ENCODE measurements at places on chromosomes 3 and 15.

DNA sequence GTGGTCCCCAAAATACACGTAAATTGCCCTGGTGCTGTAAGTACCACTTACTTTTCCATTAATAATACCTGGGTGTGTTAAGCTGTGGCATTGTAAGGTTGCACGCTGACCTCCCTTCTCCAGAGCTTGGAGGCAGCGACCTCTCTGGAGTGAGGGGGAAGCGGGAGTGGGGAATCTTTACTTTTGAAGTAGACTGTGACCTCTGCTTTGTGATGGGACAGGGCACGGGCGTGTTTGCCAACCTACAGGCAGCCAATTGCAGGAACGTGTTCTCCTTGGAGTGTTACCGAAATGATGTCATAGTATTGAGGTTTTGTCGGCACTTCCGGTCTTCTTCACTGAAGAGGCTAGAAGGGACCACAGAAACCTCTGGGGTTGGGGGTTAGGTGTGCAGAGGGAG, 227.3 kb upstream of the C2CD4B start:
- no peak for DNase-seq

DNA sequence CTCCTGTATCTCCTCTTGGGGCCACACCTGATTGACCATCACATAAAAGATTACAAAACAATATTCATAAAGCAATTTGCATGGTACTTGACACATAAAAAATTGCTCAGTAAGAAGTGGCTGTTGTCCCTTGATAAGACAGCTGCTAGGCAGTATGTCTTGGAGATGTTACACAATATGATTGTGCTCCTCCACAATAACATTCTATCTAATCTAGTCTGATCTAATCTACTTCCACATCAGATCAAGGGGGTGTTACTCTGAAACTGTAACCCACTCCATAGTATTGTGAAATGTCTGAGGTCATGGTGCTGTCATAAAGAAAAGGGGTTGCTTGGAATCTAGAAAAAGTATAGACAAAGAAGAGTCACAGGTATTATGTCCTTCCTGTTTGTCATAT, 23.4 kb upstream of the AQP9 start:
- DNase-seq = no peak

DNA sequence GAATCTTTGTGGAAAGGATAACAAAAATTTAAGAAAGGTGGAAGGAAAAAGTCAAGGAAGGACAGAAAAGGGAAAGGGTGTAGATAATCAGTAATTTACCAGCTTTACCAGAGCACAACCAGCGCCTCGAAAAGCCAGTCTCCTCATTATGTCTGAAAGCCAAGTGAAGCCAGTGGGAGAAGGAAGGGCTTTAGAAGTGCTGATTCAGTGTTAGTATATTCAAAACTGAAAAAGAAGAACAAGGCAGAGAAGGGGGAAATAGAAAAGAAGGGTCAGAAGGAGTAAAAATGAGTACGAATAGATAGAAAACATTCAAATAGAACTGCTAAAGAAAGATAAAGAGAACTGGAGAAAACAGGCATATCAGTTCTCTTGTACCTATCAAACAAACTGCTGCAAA, 4.1 kb downstream of the PBRM1 start:
- DNase-seq = no peak

DNA sequence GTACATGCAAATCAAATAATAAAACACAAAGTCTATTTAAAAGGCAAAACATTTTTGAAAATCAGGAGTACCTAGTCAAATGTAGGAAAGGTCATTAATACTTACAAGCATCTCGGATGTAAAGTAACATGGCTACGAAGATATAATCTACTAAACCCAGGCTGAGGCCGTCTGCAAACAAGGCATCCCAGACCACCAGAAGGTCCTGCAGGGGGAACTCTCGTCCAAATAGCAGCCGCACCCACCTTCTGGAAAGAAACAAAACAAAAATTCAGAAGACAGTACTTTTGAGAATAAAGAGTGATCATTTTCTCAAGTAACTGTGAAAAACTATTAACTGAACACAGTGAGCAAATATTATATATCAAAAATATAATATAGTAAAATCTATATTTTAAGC, 423.1 kb downstream of the PLCL2 start:
- DNase-seq = no peak

- DNase-seq = peak; percentile 36
Observed at GRCh38 chr15:67107014-67107812, 41.8 kb downstream of the SMAD3 start.

GRCh38 chr15:93485438-93486327, 396.7 kb upstream of the RGMA start:
- no peak for DNase-seq

DNA sequence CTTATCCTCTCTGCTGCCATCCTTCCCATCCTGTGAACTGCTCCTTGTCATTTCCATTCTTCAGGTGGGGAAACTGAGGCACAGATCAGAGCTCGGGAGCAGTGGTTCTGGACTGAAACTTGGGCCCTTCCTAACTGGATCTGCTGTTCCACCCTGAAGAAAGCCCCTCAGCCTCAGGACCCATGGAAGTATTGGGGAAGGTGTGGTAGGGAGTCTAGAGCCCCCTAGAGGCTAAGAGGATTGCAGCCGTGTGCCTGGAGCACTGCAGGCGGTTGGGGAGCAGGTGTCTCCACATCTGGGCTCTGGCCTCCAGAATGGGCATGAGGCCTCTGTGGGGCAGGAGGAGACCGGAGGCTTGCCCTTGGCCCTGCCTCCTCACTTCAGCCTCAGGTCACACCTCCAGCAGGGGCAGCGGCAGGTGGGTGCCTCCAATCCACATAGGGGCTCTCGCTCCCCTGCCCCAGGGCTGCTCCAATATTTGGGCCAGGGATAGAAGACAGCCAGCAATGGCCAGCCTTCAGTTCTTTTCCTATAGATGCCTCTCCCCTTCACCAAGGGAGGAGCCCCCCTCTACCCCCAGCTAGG, 28.1 kb downstream of the DNAJB8 start:
- DNase-seq = no peak

DNA sequence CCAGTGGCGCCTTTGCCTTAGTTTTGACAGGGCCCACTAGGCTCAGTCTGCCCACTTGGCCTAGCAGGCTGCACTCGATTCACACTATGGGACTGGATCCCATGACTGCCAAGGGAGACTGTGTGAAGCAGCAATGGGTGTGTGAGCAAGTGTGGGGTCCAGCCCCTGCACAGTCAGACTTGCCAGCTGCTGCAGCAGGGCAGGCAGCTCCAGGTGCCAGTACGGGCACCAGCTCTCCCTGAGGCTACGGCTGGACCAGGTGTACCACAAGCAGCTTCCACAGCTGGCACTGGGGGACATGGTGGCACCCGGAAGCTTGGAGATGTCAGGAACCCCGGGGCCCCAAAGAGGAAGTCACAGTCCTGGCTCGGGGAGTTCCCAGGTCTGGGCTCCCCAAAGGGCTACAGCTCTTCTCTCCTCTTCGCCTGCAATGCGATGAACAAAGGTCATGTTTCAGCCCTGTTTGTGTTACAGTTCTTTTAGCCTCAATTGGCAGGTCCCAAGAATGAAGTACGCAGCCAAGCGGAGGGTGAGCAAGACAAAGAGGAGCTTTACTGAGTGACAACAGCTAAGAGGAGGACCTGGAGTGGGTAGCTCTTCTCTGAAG, 67.1 kb downstream of the PIK3CB start:
- no peak for DNase-seq

DNA sequence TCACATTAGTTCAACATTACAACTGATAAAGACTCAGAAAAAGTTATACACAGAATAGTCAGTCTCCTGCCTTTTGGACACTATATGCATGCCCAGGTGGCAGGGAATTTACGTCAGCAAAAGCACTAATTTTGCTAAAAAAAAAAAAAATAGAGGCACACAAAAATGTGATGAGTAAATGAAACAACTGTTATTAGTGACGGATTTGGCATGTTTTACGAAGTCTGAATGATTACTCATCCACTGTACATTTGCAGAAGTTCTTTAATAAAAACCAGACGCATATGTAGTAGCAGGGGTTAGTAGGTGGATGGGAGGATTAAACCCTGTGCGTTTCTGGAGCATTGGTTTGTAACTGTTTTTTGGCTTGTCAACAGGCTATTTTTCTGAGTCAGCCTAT, 99.0 kb downstream of the MITF start:
- no peak for DNase-seq

GRCh38 chr15:91165850-91166249, 65.8 kb downstream of the SV2B start:
- no peak for DNase-seq
